HT-29 (cell line): ENCODE measurements at places on chromosomes 3 and 15.

GRCh38 chr15:66826507-66826906, 124.5 kb downstream of the SMAD6 start:
- DNase-seq, result no peak

DNA sequence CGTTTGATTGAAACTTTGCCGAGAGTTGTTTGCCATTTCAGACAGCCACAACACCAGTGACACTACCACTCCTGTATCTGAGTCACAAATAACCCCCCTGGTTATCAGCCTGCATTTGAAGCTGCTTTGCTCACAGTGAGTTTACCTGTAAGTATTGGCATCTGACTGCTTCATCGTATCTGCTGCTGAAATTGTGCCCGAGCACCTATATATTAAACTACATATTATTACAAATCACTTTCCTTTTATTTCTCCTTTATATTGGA, 39.2 kb upstream of the SPSB4 start:
- DNase-seq, result no peak

- no peak for DNase-seq
These were observed 5.2 kb downstream of the KCTD6 start for GRCh38 chr3:58497097-58497496.

- DNase-seq, result no peak
These were observed 109.0 kb downstream of the ADAMTS9 start for GRCh38 chr3:64578797-64579196.

DNA sequence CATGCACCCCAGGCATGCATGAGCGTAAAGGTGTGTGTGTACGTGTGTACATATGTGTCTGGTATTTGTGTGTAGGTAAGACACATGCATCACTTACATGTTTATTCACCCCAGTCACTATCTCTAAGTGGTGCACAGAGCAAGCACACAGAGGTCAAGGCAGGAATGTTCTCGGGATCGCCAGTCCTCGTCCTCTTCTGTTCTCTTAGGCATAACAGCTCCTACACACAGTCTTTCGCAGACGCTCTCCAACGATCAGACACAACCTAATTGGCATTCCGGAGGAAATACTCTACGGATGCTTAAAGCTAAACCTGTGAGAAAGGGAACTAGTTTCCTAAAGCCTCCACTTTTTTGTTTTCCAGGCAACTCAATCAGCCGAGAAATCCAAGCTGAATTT, 95.9 kb downstream of the ADAMTS17 start:
- no peak for DNase-seq

- DNase-seq, result no peak
These were observed 6.3 kb downstream of the UROC1 start for GRCh38 chr3:126511291-126511690.

DNA sequence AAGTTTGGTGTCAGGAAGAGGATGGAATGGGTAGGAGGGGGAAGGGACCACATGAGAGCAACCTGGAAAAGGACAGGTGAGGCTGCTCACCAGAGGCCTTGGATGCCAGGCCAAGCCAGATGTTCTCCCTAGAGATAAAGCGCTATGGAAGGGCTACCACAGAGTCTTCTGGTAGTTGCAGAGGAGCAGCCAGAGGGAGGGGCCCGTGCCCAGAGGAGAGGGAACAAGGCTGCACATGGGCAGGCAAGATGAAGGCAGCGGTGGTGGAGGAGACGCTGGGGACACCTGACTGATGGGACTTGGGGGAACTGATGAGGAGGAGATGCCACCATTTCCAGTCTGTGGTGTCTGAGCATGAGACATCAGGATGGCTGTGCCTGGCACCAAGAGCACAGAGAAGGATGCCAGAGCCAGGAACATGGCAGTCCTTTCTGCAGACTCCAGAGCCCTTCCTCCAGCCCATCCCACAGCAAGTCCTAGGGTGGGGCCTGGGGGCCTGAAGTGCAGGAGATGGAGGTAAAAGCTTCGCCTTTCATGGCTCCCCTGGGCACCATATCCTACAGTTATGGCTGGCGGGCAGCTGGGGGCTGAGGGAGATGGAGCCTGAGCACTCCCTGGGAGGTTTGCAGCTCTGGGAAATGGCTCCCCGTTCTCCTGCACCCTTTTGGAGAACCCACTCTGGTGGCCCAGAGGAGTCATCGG, 103.0 kb downstream of the ETFA start:
- no peak for DNase-seq

GRCh38 chr15:58469432-58470353, 37.9 kb downstream of the LIPC start:
- DNase-seq, result peak; percentile 56

GRCh38 chr3:16069149-16069922, 105.1 kb upstream of the GALNT15 start:
- DNase-seq, result peak; percentile 42

- DNase-seq, result no peak
These were observed 49.3 kb downstream of the HACD2 start for GRCh38 chr3:123535580-123535979.

- DNase-seq, result no peak
These were observed 11.8 kb downstream of the INO80 start for GRCh38 chr15:41104234-41104633.

DNA sequence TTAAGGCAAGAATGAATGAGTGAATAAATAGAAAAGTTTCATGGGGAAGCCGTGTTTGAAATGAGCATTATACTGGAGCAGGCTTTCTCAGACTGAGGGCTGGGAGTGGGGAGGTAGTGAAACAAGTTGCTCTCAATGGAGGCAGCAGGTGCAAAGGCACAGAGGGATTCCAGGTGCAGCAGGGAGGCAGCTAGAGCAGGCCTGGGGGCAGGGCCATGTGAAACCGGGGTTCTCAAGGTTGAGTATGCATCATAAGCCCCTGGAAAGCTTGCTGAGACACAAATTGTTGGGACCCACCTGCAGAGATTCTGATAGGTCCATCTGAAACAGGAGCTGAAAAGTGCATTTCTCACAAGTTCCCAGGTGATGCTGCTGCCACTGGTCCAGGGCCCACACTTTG, 45.3 kb downstream of the BFSP2 start:
- no peak for DNase-seq

DNA sequence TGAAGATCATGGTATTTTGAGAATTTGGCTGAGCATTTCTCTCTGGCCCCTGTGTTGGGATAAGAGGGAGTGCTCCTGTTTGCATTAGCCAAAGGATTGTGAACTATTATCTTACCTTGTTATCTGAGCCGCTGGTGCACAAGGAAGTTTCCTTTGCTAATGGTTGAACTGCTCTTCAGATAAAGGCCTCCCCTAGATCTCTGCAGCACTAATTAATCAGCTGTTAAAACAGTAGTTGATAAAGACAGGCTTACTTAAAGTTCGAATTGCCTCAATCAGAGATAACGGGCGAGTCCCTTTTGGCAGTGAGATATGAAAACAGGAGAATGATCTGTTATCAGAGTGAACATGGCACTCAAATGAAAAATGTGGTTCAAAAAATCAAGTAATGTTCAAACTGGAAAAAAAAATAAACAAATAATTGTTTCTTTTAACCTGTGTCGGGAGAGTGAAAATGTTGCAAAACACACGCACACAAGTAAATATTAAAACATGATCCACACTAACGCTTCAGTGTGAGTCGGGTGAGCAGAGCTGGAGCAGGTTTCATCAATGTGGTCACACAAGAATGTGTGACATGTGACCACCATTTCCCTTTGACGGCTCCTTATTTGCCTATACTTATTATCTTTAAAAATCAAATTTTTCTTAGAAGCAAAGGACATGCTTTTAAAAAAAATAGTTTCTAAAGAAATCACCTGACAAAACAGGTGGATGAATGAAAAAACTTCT, 469.1 kb downstream of the SOX2 start:
- DNase-seq, result peak; percentile 19

DNA sequence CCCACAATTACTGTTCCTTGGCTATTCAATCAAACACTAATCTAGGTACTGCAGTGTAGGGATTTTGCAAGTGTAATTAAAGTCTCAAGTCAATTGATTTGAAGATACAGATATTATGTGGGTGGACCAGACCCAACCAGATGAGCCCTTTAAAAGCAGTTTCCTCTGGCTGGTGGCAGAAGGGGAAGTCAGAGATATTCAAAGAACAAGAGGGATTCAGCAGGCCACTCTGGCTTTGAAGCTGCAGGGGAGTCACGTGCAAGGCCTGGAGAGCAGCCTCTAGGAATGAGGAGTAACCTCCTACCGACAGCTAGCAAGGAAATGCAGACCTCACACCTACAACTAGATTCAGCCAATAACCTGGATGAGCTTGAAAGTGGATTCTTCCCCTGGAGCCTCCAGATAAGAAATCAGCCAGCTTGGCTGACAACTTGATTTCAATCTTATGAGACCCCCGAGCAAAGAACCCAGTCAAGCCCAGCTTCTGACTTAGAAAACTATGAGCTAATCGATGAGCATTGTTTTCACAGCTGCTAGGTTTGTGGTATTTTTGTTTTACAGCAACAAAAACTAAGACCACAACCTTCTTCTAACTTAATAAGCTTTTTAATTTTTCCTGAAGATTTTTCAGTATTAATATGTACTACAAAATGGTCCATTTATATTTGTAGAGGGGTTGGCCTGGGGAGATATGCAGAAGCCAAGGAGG, 13.4 kb downstream of the HACD2 start:
- DNase-seq, result no peak

DNA sequence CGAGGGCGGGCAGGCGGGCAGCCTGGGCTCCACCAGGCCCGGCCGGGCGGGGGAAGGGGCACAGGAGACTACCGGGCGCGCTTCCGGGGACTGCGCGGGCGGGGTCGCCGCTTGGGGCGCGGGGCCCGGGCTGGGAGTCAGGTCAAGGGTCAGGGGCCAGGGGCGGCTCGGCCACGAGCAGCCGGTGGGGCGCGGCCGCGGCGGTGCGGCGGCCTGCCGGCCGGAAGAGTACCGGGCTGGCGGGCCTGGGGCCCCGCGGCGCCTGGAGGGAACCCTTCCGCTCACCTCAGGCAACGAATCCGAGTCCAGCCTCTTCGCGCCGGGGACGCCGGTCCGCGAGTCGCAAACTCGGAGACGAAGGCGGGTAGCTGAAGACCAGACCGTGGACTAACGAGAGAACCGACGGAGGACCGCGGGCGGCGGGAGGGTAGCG, 225 bp downstream of the RHOA start:
- no peak for DNase-seq

DNA sequence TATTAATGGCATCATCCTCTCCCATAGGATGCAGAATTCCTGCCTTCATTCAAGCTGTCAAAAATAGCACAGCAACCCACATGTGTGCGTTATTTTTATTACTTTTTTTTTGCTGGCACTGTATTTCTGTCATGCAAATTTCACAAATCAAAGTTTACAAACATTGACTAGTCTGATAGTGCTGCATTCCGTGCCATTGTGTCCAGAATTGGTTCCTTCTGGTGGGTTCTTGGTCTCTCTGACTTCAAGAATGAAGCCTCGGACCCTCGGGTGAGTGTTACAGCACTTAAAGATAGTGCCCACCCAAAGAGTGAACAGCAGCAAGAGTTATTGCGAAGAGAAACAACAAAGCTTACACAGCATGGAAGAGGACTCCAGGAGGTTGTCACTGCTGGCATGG, 490.2 kb downstream of the GABRG3 start:
- no peak for DNase-seq

- DNase-seq, result no peak
These were observed 56.8 kb downstream of the DNAH1 start for GRCh38 chr3:52372822-52373504.

- DNase-seq, result peak; percentile 90
These were observed 30.6 kb upstream of the SLC6A6 start for GRCh38 chr3:14371573-14372474.

DNA sequence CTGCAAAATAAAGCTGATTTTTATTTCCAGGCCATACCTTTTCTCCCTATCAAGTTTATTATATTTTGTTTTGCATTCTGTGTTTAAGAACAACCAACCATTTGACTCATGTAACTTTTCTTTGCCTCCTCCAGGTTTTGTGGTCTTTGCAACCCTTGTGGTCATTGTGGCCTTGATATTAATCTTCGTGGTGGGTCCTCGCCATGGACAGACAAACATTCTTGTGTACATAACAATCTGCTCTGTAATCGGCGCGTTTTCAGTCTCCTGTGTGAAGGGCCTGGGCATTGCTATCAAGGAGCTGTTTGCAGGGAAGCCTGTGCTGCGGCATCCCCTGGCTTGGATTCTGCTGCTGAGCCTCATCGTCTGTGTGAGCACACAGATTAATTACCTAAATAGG, 27.6 kb downstream of the NIPA2 start:
- DNase-seq, result no peak

DNA sequence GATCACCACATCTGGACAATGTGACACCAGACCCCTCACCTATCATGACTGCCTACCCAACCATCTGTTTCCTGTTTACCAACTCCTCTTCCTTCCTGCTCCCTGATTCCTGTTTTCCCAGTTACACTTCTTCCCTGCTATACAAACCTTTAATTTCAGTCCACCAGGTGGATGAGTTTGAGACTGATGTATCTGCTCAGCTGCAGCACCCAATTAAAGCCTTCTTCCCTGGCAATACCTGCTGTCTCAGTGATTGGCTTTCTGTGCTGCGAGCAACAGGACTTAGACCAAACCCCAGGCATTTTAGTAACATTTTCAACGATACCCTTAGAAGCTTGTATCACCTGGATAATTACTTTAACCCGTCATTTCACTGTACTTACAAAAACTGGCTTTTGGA, 968.2 kb upstream of the NR2F2 start:
- no peak for DNase-seq

DNA sequence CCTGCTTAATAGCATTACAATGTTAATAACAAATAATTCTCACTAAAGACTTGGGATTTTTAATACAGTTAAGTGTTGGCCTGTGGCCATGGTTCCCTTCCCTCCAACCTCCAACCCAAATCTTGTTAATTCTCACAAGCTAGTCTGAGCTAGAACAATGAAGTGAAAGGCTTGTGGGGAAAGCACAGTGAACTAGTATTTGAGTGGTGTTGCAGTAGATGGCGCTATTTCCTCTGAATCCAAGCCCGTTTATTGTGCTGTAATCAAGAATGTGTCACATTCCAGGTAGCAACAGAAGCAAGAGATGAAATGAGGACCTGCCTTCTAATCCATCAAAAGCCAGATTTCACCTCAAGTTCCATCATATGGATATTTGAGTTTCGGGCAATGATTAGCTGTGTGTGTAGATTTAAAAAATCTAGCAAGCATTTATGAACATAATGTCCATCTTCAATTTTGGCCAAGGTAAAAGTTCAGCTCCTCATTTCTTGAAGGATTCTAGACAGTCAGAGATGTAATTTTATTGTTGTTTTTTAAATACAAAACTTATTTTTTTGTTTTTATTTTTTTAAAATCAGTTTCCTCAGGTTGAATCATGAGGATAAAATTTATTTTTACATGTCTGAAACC, 160.7 kb downstream of the SQOR start:
- peak; percentile 85 for DNase-seq

DNA sequence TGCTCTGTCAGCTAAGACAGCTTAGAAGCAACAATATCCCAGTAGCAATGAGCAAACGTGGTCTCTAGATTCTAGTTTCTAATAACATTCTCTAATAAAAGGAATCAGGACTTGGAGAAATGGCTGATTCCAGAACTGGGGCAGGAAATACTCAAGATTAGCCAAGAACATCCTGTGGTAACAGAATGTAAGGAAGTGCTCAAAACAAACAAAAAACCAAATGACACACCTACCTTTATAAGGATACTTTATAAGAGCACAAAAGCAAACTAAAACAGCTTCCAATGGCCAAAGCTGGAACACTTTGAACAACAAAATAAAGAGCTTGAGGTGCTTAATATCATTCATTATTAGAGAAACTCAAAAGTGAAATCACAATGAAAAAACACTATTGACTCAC, 33.1 kb upstream of the EIF5A2 start:
- no peak for DNase-seq
